Activated T-cell treated with anti-CD3 and anti-CD28 coated beads, Interleukin-2, amount 50 U/mL, for 72 hours (primary cell): ENCODE measurements at places on chromosomes 2 and 18. TPM values are rescaled to one million over a fixed set of nuclear protein-coding genes. Genes with fewer than 3 reads are reported as not detected.
A peak's percentile ranks its signal among the peaks of the same experiment; 100 is the strongest.

DNA sequence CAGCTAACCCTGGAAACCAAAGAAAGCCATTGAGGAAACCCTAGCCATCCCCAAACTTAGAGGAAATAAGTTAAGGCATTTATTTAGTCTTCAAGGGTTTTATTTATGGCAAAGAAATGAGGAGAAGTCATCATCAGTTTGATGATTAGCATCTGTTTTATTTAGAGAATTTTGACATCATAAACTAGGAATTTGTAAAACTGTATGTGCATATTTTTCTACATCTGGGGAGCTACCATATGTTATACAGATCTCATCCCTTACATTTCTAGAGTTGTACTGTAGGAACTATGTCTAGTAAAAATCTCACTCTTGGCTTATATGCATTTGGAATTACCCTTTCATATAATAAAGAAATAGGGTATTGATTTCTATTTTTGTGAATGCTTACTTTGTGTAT is 48.7 kb downstream of the FMNL2 start:
- DNase-seq, result no peak

- no peak for DNase-seq
Observed at GRCh38 chr2:225090746-225091145, 48.5 kb upstream of the DOCK10 start.

DNA sequence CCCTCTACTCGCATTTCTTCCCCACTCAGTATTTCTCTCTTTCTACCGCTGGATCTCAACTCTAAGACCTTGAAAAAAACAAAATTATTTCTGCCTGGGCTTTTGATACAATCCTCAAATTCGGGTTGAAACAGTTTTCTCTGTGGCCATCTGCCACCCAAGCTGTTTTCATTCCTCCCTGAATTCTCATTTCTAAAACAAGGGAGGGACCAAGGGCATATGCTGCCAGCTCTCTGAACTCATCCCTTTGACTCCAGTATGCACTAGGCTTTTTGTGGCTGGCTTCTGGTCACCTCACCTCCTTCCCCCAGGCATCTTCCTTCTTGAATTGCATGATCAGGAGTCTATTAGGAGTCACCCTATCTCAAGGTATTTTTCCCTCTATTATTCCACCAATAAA is 49.5 kb downstream of the CCDC148 start:
- no peak for DNase-seq

DNA sequence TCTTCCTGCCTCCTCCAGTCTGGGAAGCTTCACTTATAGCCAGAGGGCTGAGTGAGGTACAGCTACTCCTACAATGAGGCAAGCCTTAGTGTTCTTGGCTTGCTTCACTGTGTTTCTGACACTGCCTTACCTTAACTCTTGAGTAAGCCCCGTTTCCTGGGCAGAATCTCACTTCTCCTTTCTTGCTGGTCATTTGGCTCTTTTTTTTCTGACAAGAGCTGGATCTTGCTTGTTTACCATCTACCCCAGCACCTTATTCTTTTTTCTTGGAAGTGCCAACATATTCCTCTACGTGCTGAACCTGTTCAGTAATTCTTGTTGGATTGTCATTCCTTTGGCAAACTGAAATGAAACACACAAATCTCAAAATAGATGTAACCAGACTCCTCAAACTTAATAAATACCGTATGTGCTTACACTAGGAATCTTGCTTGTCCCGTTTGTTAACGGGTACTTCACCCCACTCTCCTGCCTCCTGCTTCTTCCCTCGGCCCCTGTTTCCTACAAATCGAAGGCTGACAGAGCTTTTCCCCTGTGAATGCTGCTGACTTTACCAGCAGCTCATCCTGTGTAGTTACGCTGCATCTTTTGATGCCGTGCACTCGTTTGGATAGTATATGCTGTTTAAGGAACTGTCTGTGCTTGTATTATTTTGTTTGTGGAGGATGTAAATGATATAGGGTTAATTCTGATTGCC is 132.2 kb downstream of the FMNL2 start:
- DNase-seq, result no peak

DNA sequence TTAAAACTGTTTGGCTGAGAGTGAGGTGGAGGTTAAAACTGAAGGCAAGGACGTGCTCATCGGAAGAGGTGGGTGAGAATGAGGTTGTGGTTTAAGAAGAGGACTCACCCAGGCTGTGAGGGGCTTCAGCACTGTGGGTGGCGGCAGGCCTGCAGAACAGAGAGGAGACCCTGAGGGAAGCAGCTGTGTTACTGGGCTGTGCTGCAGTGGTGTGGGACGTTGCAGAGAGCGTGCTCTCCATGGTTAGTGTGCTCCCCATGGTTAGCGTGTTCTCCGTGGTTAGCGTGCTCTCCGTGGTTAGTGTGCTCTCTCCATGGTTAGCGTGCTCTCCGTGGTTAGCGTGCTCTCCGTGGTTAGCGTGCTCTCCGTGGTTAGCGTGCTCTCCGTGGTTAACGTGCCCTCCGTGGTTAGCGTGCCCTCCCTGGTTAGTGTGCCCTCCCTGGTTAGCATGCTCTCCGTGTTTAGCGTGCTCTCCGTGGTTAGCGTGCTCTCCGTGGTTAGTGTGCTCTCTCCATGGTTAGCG is 68.5 kb upstream of the NFATC1 start:
- no peak for DNase-seq

- no peak for DNase-seq
Observed at GRCh38 chr18:7601246-7601615, 34.1 kb downstream of the PTPRM start.

The PAX8 gene
- total RNA-seq, result 4.3 TPM

- peak; percentile 28 for DNase-seq
Observed at GRCh38 chr18:79438898-79439627, 43.3 kb downstream of the NFATC1 start.

GRCh38 chr2:216485745-216486144 is 12.9 kb upstream of the RPL37A start:
- no peak for DNase-seq

DNA sequence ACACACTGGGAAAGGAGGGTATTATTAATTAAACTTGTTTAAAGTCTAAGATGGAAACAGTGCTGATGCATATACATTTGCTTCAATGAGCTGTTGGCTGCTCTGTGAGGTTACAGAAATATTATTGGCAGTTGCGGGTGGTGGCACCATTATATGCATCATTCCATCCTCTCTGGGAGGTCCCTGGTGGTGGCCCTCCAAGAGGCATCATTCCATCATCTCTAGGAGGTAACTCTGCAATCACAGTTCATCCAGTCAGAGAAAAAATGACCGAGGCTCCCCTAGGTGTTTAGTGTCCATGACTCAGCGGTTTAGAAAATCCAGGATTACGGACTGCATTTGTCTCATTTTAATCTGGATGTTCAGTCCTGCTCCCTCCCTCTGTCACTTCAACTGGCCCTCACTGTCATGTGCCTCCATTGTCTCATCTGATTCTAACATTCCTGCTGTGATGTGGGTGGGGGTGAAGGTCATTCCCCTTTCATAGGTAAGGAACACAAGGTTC is 15.4 kb downstream of the AFF3 start:
- no peak for DNase-seq

The TSPYL6 gene
- not detected for total RNA-seq

The IL36RN gene
- total RNA-seq, result not detected

- DNase-seq, result no peak
Observed at GRCh38 chr2:3246406-3246805, 131.2 kb downstream of the EIPR1 start.

The UGT1A4 gene
- total RNA-seq, result not detected

- DNase-seq, result no peak
Observed at GRCh38 chr2:112648081-112648480, 2.3 kb downstream of the SLC20A1 start.

- DNase-seq, result peak; percentile 24
Observed at GRCh38 chr18:45962461-45962860, 4.7 kb downstream of the EPG5 start.

The HOXD3 gene
- total RNA-seq, result not detected

DNA sequence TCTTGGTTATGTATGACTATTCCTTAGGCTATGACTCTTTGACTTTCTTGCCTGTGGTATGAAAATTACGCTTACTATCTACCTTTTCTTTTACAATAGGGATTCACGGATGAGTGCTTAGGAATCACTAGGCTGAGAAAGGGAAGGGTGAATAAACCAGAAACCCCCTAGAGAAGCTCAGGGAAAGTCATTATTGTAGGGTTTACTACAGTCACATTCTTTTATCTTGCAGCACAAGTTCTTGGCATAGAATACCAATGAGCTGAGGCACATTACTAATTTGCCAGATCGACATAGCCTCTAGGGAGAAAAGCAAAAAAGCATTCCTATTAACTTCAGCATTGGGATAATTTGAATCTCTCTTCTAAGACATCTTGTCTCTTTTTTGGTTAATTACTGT is 103.3 kb downstream of the ST6GAL2 start:
- no peak for DNase-seq

The SCYGR2 gene
- not detected for total RNA-seq

The TOGARAM2 gene
- 4.0 TPM for total RNA-seq

The GALNT5 gene
- not detected for total RNA-seq

The HMSD gene
- total RNA-seq, result 65.8 TPM

The RND3 gene
- total RNA-seq, result not detected

DNA sequence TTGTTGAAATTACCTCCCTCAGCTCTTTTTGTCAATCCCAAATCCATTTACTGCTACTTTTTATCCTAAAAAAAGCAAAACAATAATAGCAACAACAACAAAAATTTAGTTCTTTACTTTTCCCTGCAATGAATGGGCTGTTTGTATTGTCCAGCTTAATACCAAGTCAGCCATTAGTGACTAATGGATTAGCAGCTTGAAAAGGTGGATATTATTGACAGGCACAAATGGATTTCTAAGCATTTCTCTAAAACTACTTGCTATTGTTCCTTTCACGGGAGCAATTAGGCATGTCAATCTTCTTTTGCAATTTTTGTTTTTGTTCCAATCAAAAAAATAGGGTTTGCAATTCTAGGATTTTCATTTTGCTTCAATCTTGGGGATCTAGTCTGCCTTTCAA is 32.1 kb upstream of the SPAG16 start:
- DNase-seq, result no peak

The SPP2 gene
- total RNA-seq, result not detected
